ENCODE measurements at places on chromosomes 13 and 19.
A peak's percentile ranks its signal among the peaks of the same experiment; 100 is the strongest.

GRCh38 chr19:2167896-2168618, 4.3 kb downstream of the DOT1L start:
- peak; percentile 94 for DNase-seq

DNA sequence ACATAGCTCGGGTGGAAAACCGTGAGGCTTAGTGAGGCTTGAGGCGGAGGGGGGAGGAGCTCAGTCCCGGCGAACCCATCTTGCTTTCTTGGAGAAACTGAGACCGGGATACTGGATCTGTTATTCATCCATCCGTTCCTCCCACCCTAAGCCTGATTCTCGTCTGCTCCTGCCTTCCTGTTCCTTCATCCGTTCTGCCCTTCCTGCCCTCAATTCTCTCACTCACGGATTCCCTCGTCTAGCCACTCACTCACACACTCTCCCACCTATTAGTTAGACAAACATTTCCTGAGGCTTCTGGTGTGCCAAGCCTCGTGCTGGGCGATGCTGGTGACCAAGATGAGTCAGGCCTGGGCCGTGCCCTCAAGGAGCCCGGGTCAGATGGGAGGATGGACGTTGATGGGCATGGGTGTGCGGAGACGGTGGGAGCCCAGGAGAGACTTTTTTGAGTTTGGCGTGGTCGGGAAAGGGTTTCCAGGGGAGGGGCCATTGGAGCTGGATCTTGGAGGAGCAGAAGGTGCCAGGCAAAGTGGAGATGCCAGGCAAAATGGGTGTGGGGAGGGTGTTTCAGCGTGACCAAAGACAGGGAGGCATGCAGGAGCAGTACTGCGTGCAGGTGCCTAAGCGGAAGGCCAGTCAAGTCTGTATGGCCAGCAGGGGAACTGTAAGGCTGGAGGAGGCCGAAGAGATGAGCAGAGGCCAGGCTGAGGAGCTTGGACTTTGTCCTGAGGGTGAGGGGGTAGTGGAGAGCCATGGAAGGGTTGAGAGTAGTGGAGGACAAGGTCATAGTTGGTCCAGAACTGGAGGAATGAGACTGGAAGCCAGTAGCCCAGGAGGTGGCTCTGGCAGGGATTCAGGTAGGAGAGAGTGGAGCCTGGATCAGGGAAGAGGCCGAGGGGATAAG, 7.4 kb upstream of the CNFN start:
- no peak for DNase-seq

DNA sequence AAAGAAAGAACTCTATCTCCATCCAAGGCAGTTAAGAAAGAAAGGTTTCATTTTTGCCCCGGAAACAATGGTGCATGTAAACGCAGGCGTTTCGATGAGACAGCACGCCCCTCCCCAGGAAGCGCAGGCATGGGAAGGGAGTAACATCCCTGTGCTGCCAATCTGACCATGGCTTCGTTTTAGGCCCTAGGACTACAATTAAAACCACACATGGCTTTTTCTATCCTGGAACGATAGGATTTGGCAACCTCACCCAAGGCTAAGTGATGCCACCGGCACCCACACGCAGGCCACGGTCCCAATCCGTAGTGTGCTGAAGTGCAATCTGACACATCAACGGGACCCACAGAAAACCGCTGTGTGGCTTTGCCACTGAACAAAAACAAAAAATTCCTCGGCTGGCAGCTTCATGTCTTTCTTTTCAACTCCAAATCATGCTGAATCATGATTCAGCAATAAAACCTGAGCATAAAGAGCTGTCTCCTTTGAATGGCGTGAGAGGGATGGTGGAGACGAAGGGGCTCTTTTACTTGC, 24.2 kb downstream of the RANBP3 start:
- no peak for DNase-seq

DNA sequence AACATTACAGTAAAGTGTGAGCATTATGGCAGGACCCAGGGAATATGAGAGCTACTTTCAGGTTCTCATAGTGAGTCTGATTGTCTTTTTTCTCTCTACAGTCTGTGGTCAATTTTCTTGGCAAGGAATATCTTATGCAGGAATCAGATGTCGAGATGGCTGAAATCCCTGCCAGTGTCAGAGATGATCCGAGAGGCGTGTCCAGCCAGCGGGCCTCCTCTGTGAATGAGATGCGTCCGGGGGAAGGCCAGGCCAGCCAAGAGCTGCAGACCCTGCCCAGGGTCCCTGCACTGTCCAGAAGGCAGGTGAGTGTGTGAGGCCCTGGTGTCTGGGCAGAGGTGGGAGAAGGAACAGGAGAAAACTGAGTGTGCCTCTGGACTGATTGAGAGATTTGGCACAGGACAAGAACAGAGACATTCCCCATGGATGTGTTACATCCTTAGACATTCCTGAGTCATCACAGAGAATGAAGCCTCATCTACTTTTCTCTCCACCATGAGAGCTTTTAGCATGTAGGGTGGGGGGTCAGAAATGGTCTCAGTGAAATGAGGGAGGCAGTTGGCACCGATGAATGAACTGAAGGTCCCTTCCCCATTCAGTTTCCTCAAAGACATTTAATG, 27.3 kb upstream of the EDDM13 start:
- DNase-seq: no peak

DNA sequence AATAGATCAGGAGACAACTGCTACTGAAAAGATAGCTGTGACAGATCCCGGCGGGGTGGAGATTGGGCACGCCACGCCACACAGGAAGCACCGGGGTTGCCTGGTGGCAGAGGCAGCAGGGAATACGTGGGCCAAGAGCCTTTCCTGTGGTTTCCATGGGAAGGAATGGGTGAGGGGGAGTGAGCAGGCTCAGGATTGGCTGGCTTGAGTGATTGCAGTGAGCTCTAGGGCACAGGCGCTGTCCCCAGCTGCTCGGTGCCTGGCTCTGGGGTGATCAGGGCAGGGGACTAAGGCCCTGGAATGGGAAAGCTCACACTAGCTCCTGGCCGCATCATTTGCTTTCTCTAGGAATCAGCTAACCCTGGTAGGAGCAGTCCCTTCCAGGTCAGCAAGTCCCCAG, 166.1 kb downstream of the USP12 start:
- DNase-seq: peak; percentile 38

GRCh38 chr19:33193865-33194362, at the start of gene LRP3:
TSS of gene LRP3 (plus strand) at chr19:33194330. CDS start at chr19:33194786, 456 bp downstream.
- peak; percentile 72 for DNase-seq

DNA sequence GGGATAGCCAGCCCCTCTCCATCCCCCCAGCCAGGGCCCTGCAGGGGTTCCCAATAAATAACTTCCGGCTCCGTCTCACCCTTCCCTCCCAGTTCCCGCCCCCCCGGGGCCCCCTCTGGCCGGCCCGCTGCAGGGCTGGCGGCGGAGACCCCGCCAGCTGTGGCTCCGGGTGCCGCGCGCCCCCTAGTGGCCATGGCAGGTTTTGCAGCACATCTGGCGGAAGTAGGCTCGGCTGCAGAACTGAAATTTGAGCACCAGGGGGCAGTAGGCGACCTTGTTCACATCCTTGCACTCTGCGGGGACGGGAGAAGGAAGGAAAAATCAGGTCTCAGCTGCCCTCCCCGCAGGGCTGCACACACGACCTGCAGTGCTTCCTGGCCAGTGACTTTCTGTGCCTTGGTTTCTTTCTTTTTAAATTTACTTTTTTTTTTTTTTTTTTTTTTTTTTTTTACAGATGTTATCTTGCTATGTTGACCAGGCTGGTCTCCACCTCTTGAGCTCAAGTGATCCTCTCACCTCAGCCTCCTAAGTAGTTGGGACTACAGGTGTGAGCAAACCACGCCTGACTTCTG, 3.6 kb upstream of the MYO1F start:
- DNase-seq: peak; percentile 97

GRCh38 chr13:40126306-40127085, 471.0 kb downstream of the COG6 start:
- no peak for DNase-seq

DNA sequence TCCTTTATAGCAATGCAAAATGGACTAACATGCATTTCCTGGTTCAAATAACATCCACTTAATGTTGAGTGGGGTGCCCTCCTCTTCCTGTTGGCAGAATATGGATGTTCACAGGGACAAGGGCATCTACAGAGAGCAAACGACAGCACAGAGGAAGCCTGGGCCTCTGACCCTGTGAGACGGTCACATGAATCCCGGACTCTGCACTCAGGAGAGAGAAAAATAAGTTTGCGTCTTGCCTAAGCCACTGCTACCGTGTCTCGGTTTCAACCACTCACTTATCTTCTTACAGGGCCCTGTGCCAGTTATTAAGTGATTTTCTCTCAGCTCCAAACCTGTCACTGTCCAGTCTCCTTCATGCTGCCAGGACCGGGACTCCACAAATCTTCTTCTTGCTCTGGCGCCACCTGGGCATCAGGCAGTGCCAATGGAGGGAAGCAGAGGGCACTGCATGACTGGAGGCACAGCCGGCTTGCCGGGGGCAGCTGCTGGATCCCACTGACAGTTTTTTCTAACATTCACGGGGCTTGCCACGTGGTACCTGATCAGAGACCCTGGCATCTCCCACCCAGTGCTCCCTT, 11.8 kb downstream of the LIG1 start:
- DNase-seq: no peak

DNA sequence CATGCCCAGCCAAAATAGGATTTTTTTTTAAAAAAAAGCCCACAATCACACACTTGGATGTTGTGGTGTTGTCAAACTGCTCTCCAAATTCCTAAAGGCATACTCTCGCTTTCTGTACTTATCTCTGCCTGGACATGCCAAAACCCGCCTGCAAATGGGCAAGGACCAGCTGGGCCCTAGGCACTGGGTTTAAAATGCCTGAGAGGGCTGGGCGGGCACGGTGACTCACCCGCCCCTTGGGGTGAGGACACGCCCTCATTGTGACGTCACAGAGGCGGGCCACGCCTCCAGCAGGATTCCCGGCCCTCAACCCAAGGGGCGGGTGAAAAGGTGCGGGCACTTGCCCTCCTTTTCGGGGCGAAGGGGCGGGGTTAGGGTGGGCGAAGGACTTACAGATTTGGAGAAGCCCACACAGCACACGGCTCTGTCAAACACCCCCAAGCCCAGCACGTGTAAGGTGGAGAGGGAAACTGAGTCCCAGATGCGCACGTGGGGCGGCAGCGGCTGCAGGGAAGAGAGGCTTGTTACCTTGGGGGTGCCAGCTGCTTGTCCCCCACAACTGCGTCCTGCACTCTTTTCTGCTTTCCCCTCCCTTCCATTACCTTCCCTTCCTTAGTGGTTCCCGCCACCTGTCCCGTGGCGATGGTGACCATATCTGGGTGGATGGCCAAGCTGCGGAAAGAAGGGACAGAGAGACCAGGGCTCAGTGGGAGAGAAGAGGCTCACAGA, 6.6 kb downstream of the EML2 start:
- peak; percentile 35 for DNase-seq

DNA sequence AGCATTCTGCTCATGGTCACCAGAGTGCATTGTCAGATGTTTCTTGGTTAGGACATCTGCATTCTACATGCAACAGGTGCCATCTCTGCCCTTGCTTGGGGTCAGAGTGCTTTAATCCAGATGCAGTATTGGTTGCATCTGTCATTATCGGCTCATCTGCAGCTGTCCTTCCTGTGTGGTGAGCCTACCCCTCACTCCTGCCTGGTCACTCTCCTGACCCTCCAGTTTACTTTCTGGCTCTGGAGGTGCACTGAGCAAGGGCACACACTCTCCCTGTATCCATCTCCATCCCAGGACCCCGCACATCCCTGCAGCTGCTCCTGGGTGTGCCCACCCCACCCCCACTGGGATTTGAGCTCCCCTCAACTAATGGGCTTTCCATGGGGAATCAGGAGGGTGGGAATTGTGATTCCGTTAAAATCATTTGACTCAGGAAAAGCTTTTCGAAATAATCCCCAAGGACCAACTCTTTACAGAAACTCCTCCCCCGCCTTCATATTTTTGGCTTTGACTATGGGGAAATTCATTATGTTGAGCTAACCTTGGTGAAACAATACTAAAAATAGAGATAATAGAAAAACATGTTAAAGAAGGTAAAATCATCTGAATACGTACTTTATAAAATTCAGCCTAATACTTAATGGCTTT, 70.2 kb downstream of the COL4A2 start:
- no peak for DNase-seq

DNA sequence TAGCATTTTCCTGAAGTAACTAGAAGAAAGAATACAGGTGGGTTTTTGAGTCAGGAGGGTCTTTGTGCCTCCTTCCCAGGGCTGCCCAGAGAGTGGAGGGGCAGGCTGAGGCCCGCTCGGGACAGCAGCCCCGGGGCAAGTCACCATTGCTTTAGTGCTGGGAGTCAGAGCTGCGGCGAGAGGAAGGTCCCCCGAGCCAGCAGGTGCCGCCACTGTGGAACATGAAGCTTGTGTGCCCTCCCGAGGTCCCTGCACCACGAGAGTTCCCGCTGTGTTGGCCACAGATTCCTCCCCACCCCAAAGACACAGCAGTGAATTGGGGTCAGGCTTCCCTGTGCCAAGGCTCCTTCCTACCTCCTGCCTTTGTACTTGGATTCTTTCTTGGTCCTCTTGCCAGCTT, 50.9 kb upstream of the TEX29 start:
- DNase-seq: no peak

GRCh38 chr19:1409204-1410005, 2.0 kb downstream of the DAZAP1 start:
- no peak for DNase-seq

DNA sequence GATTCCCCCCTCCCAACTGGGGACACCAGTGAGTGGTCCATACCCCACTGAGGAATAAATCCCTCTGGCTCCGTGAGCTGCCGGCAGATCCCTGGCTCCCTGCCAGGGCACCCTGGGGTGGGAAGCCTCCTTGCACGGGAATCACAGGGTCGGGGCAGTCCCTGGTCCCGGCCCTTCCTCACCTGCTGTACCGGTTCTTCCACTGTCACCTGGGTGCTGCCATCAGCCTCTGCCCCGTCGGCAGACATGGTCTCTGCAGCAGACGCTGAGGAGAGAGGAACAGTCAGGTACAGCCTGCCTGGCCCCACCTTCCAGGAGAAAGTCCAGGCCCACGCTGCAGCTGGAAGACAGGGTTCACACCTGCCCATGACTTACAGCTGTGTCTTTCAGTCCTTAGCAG, 6.3 kb downstream of the PLIN3 start:
- no peak for DNase-seq

- peak; percentile 64 for DNase-seq
Measured at GRCh38 chr13:33340631-33341030, 55.1 kb upstream of the STARD13 start.

DNA sequence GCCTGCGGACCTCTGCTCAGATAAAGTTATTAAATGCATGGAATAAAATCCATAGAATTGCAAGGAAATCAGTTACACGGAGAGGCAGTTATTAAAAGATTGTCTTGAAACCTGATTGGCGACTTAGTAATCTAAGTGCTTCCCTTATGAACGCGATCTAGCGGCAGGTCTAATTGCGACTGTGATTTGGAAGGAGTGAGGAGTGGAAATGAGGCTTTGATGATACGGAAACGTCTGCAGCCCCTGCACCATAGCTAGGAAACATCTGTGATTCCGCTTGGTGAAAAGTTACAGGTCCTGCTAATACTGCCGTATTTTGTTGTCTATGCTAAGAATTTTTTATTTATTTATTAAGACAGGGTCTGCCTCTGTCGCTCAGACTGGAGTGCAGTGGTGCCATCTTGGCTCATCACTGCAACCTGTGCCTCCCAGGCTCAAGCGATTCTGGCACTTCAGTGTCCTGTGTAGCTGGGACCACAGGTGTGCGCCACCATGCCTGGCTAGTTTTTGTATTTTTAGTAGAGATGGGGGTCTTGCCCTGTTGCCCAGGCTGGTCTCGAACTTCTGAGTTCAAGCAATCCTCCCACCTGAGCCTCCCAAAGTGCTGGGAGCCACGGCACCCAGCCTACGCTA, 887 bp downstream of the NDUFS7 start:
- DNase-seq: no peak

Data from NB4 (cell line).